ENCODE measurements at places on chromosomes 4 and X.

- no peak for DNase-seq
Measured at GRCh38 chrX:71606536-71607216, 11.6 kb downstream of the CXCR3 start.

DNA sequence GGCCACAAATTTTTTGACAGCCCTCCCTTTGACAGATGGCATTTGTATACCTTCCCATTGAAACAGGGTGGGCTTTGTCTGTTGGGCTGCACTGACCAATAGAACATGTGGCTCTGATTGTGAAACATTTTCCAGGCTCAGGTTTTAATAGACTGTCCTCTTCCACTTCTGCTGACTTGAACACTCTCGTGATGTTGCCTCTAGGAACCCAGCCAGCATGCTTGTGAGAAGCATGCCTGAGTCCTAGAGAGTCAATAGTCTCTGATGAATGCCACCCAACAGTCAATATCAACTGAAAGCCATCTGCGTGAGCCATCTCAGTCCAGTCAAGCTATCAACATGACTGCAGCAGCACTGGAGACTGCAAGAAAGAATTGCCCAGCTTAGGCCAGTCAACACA lies 290.0 kb downstream of the SLC7A11 start:
- no peak for DNase-seq

GRCh38 chrX:38985375-38985774 lies 184.1 kb downstream of the MID1IP1 start:
- DNase-seq: no peak

DNA sequence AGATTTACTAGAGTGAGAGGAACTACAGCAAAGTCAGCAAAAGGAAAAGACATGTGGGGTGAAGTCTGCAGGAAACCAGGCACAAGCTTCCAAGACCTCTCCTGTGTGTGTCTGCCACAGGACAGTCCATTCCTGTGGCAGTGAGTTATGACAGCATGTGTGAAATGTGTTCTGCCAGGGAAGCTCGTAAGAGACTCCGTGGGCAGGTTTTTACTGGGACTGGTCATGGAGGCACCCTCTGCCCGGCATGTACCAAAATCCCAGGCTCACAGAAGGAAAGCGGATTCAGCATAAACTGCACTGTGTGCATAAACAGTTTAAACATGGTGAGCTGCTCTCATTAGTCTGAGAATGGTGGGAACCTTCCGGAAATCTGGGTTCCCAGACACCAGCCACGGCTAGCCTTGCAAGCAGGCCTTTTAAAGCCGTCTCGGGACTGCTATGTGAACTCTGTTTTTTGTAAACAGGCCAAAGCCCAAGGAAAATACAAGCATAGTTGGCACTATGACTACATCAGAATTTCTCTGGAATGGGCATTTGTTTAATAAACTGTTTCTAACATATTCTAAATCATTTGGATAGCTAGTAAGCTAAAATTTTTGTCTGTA lies 288.5 kb downstream of the TENM3 start:
- DNase-seq: no peak

GRCh38 chrX:68714856-68715255 lies 67.4 kb downstream of the STARD8 start:
- DNase-seq: no peak

DNA sequence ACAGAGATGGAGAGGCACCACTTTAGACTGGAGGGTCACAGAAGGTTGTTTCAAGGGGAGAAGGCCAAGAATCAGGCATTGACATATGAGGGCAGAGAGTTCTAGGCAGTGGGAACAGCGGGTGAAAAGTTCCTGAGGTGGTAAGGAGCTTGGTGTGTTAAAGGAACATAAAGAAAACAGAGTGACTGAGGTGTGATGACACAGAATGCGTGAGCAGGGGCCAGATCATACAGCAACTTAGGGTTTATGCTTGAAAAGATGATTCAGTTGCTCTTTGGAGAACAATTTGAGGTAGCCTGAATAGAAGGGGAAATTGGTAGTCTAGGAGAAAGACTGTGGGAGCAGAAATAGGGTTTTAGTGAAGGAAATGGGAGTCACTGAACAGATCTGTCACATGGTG lies 179.2 kb downstream of the AMELX start:
- DNase-seq: no peak

GRCh38 chr4:105093975-105094374 lies 52.7 kb upstream of the TET2 start:
- DNase-seq: no peak

Measured in T-helper 1 cell (primary cell).